ENCODE measurements at places on chromosomes 6 and 20. TPM values are rescaled to one million over a fixed set of nuclear protein-coding genes. Genes with fewer than 3 reads are reported as not detected.
A peak's percentile ranks its signal among the peaks of the same experiment; 100 is the strongest.

B3GAT2 gene
- not detected for total RNA-seq

RIPPLY2 gene
- total RNA-seq: not detected

HLA-C gene
- total RNA-seq: 974 TPM

PLCB1 gene
- 3.4 TPM for total RNA-seq

GATA5 gene
- total RNA-seq: not detected

LY6G6D gene
- not detected for total RNA-seq

ANKRD66 gene
- total RNA-seq: not detected

TFAP2C gene
- total RNA-seq: not detected

HNF4A gene
- total RNA-seq: not detected

- no peak for DNase-seq
These were observed 91.4 kb upstream of the NEDD9 start for GRCh38 chr6:11323666-11324452.

GRCh38 chr20:62269378-62269777 is 31.1 kb downstream of the OSBPL2 start:
- no peak for DNase-seq

GRCh38 chr6:110590821-110591351 is 114.5 kb upstream of the SLC22A16 start:
- DNase-seq: peak; percentile 55

GRCh38 chr20:32962053-32962452 is 42.2 kb downstream of the SUN5 start:
- DNase-seq: no peak

- DNase-seq: no peak
These were observed 558.9 kb downstream of the PKHD1 start for GRCh38 chr6:51528556-51528955.

DNA sequence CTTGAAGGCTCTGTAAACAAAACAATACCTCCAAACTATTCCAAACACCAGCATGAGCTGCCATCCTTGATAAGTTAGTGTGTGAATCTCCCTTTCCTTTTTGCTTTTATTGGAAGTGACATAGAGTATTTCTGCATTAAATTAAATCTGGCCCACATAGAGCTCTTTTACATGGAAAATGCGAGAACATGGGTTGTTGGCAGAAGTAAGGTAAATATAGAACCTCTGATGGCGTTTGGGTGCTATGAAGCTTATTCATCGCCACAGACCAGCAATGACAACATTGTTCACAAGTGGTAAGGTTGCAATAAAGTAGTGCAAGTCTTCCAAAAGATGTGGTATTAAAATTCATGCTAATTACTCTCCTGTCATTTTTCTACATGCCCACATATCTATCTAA is 445.8 kb upstream of the JAG1 start:
- DNase-seq: no peak

DNA sequence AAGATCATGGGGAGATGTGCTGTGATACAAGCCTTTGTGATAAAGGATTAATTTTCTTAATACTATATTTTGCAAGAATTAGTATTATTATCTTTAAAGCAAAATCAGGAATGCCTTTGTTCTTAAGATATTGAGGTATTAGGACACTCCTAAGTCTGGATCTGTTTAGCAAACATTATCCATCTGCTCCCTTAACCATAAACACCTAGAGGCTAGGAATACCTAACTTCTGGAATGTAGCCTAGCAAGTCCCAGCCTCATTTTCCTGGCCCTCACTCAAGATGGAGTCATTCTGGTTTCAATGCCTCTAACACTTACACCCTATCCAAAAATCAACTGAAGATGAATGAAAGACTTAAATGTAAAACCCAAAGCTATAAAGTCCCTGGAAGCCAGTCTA is 106.3 kb upstream of the GJE1 start:
- no peak for DNase-seq

GRCh38 chr6:15906420-15907016 is 222.4 kb upstream of the MYLIP start:
- no peak for DNase-seq

- DNase-seq: peak; percentile 12
These were observed 6.1 kb downstream of the SLC32A1 start for GRCh38 chr20:38730167-38730988.

GRCh38 chr20:61253264-61253639 is 1.2 kb downstream of the CDH4 start:
- no peak for DNase-seq

- DNase-seq: no peak
These were observed 43.0 kb upstream of the RANBP9 start for GRCh38 chr6:13754644-13755043.

DNA sequence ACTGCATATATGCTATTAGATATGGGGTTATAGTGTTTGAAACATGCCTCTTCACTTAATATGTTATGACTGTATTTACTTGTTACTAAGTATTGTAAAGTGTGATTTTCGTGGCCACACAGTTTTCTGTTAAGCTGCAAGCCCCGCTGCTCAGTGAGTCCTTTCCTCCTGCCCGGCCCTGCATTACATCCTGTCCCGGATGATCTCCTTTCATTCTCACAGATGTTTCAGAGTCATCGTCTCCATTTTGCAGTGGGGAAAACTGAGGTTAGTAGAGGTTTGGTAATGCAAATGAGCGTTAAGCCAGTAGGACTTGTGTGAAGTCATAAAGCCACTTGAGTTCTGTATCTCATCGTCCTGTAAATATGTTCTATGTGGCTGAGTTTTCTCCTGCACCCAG is 155.5 kb downstream of the CFAP61 start:
- DNase-seq: no peak

- no peak for DNase-seq
These were observed 201.0 kb downstream of the LRFN2 start for GRCh38 chr6:40386200-40386599.

DNA sequence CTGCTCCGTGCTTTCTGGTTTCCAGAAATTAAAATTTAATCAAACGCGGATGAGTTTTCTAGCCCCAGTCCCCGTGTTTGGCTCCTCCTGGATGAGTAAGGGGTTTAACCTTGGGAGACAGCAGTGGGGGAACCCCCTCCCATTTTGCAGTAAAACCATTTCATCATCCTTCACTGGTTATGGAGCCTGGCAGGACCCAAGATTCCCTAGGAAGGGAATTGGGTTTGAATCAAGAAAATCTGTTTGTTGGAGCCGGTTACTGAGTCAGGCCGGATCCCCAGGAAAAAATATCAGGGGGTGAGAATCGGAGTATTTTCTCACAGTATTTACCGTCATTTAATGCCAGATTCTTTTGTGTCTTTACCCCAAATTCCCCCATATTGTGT is 754 bp downstream of the YWHAB start:
- no peak for DNase-seq

- DNase-seq: no peak
These were observed 31.9 kb upstream of the JARID2 start for GRCh38 chr6:15213838-15214400.

GRCh38 chr6:168825226-168826077 is 384.5 kb downstream of the SMOC2 start:
- DNase-seq: no peak

DNA sequence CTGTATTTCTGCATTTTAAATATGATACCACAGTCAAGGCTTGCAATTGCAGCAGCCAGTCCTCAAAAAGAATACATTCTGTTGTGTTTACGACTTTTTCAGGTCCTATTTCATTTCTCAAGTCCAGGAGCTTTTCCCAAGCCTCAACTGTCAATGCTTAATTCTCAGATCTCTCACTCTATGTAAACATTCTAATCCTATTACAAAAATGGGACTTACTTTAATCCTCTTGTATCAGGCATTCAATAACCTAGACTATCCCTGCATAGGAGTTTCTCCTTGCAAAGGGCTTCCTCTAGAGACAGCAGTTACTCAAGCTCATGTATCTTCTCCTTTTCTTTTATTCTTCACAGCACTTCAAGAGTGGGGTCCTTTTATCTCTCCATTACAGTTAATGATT is 1293.0 kb downstream of the GRIK2 start:
- no peak for DNase-seq

- no peak for DNase-seq
These were observed 157.5 kb downstream of the TRMT11 start for GRCh38 chr6:126143761-126144251.

DNA sequence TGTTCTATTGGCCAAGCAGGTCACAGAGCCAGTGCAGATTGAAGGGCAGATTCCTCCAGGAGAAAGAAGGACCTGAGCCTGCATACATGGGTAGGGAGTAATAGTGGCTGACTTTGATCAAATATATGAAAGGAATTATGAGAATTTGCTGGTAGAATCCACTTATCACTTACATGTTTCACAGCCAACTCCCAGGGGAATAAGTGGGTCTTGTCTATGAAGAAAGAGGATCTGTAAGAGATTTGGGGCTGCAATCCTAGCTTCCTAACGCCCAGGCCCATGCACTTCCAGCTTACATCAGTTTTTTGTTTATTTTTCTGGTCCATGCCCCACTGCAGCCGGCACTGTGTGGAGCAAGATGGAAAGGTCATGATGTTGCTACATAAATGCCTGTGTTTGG is 107.9 kb upstream of the SYNDIG1 start:
- no peak for DNase-seq

GRCh38 chr20:62675156-62675876 is 33.0 kb downstream of the SLCO4A1 start:
- DNase-seq: no peak

- DNase-seq: no peak
These were observed 4.9 kb upstream of the ADA start for GRCh38 chr20:44656448-44656847.

DNA sequence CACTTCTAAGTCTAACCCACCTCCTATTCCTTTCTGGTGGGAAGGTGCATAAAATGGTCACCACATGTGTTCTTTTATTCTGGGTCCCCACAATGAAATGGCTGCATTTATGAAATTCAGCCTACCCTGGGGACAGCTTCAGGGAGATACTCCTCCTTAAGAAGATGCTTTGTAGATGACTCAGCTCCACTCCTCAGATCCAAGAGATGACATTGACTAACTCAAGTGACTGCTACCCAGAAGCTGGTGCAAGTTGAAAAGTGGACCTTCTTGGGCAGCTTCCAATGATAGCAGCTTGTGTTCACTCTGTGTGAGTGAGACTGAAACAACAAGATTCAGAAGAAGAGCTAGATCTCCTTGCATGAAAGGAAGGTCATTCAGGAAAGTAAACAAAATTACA is 113.4 kb downstream of the SCP2D1 start:
- DNase-seq: no peak

DNA sequence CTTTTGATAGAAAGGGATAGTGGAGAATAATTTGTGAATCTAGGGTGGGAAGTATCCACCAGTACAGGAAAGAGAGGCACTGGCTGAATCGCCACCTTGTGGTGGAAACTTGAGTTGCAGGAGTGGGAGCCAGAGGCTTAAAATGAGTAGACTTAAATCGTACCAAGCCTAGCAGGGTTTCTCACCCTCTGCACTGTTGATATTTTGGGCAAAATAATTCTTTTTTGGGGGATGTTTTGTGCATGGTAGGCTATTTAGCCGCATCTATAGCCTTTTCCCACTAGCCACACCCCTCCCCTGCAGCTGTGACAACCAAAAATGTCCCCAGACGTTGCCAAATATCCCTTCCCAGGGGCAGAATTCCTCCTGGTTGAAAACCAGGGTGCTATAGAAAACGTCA is 119.1 kb downstream of the DHX35 start:
- DNase-seq: peak; percentile 81

DNA sequence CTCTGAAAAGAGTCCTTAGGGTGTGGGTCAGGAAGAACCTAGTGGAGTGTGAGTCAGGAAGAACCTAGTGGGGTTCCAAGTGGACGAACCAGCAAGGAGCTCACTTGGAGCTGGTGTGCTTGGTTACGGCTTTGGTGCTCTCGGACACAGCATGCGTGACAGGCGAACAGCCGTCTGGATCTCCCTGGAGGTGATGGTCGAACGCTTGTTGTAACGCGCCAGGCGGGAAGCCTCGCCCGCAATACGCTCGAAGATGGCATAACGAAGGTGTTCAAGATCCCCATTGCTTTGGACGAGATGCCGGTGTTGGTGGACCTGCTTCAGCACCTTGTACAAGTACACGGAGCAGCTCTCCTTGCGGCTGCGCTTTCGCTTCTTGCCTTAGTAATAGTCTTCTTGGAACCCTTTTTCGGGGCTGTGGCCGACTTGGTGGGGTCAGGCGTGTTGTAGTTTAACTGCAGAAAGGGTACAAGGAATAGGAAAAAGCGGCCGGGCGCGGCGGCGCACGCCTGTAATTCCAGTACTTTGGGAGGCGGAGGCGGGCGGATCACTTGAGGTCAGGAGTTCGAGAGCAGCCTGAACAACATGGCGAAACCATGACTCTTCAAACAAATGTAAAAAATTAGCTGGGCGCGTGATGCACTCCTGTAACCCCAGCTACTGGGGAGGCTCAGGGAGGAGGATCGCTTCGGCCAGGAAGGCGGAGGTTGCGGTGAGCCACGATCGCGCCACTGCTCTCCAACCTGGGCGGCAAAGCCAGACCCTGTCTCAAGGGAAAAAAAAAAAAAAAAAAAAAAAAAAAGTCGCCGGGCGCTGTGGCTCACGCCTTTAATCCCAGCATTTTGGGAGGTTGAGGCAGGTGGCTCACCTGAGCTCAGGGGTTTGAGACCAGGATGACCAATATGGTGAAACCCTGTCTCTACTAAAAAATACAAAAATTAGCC is 48.0 kb downstream of the OR2B2 start:
- DNase-seq: peak; percentile 41

GRCh38 chr6:21202521-21202920 is 391.0 kb upstream of the SOX4 start:
- no peak for DNase-seq

DNA sequence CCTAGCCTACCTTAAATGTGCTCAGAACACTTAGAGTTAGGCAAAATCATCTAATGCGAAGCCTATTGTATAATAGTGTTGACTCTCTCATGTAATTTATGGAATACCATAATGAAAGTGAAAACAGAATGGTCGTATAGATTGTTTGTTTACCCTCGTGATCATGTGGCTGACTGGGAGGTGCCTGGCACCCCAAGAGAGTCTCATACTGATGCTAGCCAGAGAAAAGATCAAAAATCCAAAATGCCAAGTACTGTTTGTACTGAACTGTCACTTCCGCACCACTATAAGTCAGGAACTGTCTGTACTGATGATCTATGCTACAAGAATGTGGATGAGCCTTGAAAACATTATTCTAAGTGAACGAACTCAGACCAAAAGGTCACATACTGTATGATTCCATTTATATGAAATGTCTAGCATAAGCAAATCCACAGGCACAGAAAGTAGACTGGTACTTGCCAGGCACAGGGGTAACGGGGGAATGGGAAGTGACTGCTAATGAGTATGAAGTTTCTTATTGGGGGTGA is 22.4 kb downstream of the ZMYND8 start:
- DNase-seq: no peak

- no peak for DNase-seq
These were observed 114.6 kb downstream of the ELOVL4 start for GRCh38 chr6:79832723-79833122.

DNA sequence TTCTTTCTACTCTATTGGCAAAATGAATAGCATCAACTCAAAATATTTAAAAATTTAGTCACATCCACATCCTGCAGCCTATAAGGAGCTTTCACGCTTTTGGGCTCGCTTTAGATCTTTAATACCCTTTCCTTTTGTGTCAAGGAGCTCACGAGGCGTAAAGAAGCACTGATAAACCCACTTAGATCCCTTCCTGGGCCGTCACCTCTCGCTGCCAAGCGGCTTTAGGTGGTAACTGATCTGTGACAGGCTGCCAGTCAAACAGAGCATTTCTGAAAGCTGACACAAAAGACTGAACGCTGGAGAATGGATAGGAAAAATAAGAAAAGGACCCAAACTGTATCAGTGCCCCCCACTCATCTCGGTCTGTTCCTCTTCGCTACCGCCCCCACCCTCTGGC is 385.7 kb upstream of the MMS22L start:
- DNase-seq: no peak

All from activated T-cell treated with anti-CD3 and anti-CD28 coated beads, Interleukin-2, amount 50 U/mL, for 72 hours (primary cell).